ENCODE measurements at places on chromosomes 4 and X. TPM values are rescaled to one million over a fixed set of nuclear protein-coding genes. Genes with fewer than 3 reads are reported as not detected.

DNA sequence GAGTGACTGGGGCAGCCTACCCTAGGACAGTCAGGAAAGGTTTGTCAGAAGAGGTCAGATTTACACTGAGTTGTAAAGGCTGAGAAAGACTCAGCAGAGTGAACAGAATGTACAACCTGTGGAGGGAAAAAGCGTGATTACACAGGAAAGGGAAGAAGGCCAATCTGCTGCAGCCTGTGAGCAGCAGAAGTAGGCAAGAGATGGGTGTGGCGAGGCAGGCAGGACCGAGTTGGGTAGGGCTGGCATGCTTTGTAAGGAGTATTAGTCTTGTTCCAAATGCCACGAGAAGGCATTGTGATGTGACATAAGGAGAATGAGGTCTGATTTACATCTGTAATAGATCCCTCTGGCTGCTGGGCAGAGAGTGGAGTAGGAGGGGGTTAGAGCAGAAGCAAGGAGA, 12.6 kb downstream of the SGMS2 start:
- H3K36me3 ChIP-seq = peaks cover 3% of the 10 kb centered on the region
- H3K27ac ChIP-seq = no peak overlapping the region
- no peak overlapping the region for H3K4me3 ChIP-seq
- DNase-seq = no peak
- H3K4me1 ChIP-seq = peaks cover 12% of the 10 kb centered on the region

DNA sequence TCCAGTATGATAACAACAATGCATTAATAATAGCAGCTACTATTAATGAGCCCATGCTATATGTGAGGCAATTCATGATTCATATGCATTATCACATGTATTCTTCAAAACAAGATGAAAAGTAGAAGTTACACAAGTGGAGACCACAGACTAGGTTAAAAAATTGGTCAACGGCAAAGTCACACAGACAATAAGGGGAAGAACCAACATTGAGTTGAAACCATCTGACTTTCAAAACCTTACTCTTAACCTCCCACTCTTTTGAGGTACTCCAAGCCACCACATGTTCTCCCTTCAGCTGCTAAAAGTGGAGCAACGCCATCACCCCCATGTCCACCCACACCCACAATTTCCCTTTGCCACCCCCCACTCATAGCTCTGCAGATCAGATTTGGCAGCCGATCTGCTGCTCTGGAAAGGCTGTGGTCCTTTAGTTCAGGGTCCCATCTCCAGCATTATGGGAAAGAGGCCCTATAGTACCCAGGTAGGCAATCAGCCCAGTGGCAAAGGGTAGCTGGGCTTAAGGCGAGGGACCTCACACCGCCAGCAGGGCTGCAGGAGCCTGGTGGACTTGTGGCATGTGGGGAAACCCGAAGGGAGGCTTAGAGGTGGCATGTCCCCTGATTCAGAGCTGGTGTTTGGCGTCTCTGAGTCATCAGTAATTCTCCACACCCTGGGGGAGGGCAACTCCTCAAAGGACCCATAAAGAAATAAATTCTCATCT, 33.5 kb upstream of the CYBB start:
- H3K27ac ChIP-seq = no peak overlapping the region
- no peak overlapping the region for H3K4me3 ChIP-seq
- H3K27me3 ChIP-seq = no peaks in the 10 kb centered on the region
- no peak for DNase-seq

- no peaks in the 10 kb centered on the region for H3K36me3 ChIP-seq
- H3K4me3 ChIP-seq = no peak overlapping the region
- H3K27ac ChIP-seq = no peak overlapping the region
- H3K27me3 ChIP-seq = no peaks in the 10 kb centered on the region
- DNase-seq = no peak
Observed at GRCh38 chr4:165009493-165010227, 22.1 kb upstream of the TRIM60 start.

DNA sequence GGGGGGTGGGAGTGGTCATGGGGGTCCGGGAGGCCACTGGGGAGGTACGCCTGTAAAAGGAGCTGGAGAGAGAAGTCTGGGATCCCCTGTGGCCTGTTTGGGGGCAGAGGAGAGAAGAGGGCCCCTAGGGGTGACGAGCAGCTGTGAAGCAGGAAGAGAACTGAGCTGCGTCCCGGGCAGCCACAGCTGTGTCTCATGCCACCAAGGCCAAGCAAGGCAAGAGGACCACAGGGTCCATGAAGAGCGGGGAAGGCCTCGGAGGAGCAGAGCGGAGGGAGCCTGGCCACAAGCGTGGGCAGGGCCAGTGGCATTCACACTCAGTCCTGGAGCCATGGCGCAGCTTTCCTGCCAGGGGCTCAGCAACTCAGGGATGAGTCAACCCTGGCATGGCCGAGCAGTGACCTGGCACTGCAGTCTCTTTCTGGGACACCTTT, 13.6 kb upstream of the NAT8L start:
- H3K36me3 ChIP-seq = no peaks in the 10 kb centered on the region
- no peak for DNase-seq
- H3K27me3 ChIP-seq = peaks cover 38% of the 10 kb centered on the region
- H3K4me1 ChIP-seq = no peaks in the 10 kb centered on the region
- H3K4me3 ChIP-seq = no peak overlapping the region

DNA sequence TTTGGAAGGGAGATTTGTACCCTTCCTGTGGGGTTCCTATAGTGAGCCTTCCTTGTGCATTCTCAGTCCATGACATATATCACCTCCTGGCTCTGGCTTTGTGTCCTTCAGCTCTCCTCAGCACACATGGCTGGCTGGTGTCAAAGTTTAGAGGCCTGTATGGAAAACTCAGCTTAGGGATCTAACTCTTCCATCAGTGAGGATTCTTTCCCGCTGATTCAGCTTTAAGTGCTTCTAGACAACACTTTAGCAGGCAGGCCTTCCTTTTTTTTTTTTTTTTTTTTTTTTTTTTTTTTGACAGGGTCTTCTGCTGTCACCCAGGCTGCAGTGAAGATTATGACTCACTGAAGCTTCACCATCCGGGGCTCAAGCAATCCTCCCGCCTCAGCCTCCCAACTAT, 84.2 kb downstream of the NPNT start:
- peaks cover 5% of the 10 kb centered on the region for H3K4me1 ChIP-seq
- H3K36me3 ChIP-seq = peaks cover 20% of the 10 kb centered on the region
- no peak overlapping the region for H3K4me3 ChIP-seq
- no peak for DNase-seq

DNA sequence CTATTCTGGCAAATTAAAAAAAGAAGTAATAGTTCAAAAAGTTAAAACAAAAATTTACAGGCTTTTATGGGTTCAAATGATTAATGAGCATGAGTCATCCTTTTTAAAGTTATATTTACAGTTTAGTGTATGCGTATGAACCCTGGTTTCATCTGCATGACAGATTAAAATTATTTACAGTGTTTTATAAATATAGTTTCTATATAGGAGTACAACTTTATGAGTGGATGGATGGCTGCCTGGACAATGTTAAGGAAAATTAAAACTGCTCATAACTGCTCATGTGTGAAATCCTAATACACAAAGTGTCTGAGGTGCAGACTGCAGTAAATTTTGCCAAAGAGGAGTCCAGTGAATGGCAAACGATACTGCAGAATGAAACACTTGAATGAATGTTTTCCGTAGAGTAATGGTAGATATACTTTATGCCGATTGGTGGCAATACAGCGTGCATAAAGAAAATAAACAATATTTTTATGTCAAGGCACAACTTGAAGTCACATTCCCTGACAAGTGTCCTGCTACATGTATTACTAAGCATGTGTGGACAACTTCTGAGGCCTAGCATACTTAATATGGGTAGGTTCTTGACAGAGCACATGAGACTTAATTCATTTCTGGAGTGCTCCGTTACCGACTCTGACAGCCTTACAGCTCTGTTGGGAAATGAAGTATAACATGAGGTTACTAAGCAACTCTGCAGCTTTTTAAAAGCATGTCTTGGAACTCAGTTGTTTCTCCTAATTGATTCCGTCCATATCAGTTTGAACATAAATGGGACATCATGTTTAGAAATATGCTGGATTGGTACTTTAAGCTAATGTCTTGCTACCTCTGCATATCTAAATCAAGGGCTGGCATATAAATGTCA, 985.6 kb upstream of the PCDH7 start:
- no peak overlapping the region for H3K4me3 ChIP-seq
- H3K4me1 ChIP-seq = no peaks in the 10 kb centered on the region
- no peak for DNase-seq
- no peaks in the 10 kb centered on the region for H3K36me3 ChIP-seq
- no peaks in the 10 kb centered on the region for H3K27me3 ChIP-seq
- no peak overlapping the region for H3K27ac ChIP-seq

- no peak overlapping the region for H3K27ac ChIP-seq
- no peak for DNase-seq
- H3K4me1 ChIP-seq = peaks cover 10% of the 10 kb centered on the region
- peaks cover 25% of the 10 kb centered on the region for H3K36me3 ChIP-seq
- no peaks in the 10 kb centered on the region for H3K27me3 ChIP-seq
Observed at GRCh38 chr4:39521253-39521919, 5.9 kb downstream of the UGDH start.

GRCh38 chr4:85147481-85148076, 181.1 kb upstream of the WDFY3 start:
- no peaks in the 10 kb centered on the region for H3K36me3 ChIP-seq
- DNase-seq = peak; percentile 30
- no peak overlapping the region for H3K27ac ChIP-seq
- H3K4me1 ChIP-seq = no peaks in the 10 kb centered on the region

- no peak overlapping the region for H3K4me3 ChIP-seq
- DNase-seq = no peak
- no peak overlapping the region for H3K27ac ChIP-seq
- H3K36me3 ChIP-seq = peaks cover 2% of the 10 kb centered on the region
- H3K27me3 ChIP-seq = no peaks in the 10 kb centered on the region
Observed at GRCh38 chr4:176363072-176363471, 43.3 kb downstream of the SPCS3 start.

GRCh38 chr4:80680934-80681333, 345.4 kb downstream of the CFAP299 start:
- DNase-seq = no peak
- no peak overlapping the region for H3K4me3 ChIP-seq
- H3K36me3 ChIP-seq = no peaks in the 10 kb centered on the region

DNA sequence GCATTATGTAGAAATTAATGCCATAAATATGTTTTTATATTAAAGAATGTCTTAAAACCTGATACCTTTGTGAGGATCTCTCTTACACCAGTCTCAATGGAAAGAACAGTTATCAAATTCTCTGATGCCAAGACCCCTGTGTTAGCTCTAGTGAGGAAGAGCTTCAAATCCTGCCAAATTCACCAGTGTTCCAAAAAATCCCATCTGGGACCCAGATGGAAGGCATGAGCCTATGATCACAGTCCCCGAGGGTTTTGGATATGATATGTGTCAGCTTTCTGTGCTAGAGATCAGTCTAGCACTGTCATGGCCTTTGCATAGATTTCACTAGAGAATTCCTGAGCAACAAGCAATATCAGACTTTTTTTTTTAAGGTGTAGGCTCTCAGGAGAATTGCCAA, 412.1 kb downstream of the UBE2NL start:
- H3K4me3 ChIP-seq = no peak overlapping the region
- H3K27me3 ChIP-seq = no peaks in the 10 kb centered on the region
- peaks cover 28% of the 10 kb centered on the region for H3K36me3 ChIP-seq
- no peak overlapping the region for H3K27ac ChIP-seq
- H3K4me1 ChIP-seq = no peaks in the 10 kb centered on the region
- DNase-seq = no peak

DNA sequence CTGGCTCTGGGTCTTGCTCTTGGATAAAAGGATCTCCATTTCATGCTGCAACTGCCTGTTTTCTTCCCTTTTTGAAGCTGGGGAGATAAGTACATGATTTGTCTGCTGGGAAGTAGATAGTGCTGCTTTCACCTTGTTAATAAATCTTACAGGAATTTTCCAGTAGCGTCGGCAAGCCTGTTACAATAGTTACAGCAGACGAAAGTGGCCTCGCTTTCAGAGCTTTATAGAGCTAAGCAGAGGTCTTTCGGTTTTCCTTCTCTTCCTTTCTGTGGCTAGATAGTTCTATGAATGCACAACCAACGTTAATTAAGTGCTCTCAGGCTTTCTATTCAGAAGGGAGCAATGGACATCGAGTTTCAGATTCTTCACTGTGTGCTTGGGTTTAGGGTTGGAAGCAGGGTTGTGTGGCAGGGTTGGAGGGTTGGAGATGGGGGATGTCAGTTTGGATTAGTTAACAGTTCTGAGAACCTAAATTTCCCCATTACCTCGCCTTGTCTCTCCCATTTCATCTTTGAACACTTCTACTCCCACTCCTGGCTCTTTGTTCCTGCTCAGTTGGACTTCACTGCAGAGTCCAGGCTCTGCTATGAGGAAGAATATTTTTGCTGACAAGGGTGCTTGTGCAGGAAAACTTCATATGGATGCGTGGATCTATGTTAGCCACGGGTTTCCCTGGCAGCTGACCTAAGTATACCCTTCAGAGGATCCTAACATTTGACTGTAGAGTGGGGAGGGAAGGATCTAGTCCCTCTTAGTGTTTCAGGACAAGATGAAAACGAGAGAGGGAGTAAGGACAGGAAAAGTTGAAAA, 237.9 kb downstream of the ARHGAP10 start:
- peaks cover 34% of the 10 kb centered on the region for H3K4me1 ChIP-seq
- peak overlapping the region; percentile 32 for H3K27ac ChIP-seq

DNA sequence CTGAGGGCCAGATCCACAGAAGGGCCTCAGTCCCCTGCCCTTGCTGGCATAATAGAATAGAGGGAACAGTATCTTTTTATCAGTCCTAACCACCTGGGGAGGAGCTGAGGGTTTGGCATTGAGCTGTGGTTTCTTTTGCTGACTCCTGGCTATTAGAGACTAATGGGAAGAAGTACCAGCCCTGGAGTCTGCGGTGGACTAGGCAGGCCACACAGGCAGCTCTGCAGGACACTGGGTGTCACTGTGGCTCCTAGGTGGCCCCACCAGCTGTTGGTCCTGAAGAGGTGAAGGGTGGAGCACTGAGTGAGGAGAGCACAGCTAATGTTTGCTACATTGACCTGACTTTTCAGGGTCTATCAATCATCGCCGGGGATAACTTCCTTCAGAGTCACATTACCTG, 52.8 kb upstream of the GPC4 start:
- H3K4me3 ChIP-seq = no peak overlapping the region
- H3K27ac ChIP-seq = peak overlapping the region; percentile 27
- H3K36me3 ChIP-seq = 0 out of 2 replicates have a peak, but pooled peaks cover 2% of the 10 kb centered on the region
- peaks cover 9% of the 10 kb centered on the region for H3K4me1 ChIP-seq

GRCh38 chrX:152806035-152806434, 24.5 kb downstream of the CETN2 start:
- H3K36me3 ChIP-seq = no peaks in the 10 kb centered on the region
- no peak for DNase-seq
- peaks cover 8% of the 10 kb centered on the region for H3K27me3 ChIP-seq
- no peak overlapping the region for H3K27ac ChIP-seq
- no peaks in the 10 kb centered on the region for H3K4me1 ChIP-seq

GRCh38 chr4:133186210-133186609, 37.1 kb downstream of the PCDH10 start:
- no peaks in the 10 kb centered on the region for H3K27me3 ChIP-seq
- H3K27ac ChIP-seq = no peak overlapping the region
- no peak for DNase-seq
- H3K36me3 ChIP-seq = no peaks in the 10 kb centered on the region
- H3K4me3 ChIP-seq = no peak overlapping the region
- no peaks in the 10 kb centered on the region for H3K4me1 ChIP-seq

PCYT1B gene
- 27.2 TPM for total RNA-seq

FDCSP gene
- not detected for total RNA-seq

MTNR1A gene
- 0.73 TPM for total RNA-seq

AVPR2 gene
- total RNA-seq = not detected

NDNF gene
- 2.4 TPM for total RNA-seq

TMSB15C gene
- total RNA-seq = 2.2 TPM

PLAC1 gene
- total RNA-seq = 0.27 TPM

CLDN22 gene
- total RNA-seq = not detected

CXCL9 gene
- not detected for total RNA-seq

EDNRA gene
- 2.5 TPM for total RNA-seq

All from WTC11 (cell line).